ENCODE measurements at places on chromosomes 12 and 14.
A peak's percentile ranks its signal among the peaks of the same experiment; 100 is the strongest.

DNA sequence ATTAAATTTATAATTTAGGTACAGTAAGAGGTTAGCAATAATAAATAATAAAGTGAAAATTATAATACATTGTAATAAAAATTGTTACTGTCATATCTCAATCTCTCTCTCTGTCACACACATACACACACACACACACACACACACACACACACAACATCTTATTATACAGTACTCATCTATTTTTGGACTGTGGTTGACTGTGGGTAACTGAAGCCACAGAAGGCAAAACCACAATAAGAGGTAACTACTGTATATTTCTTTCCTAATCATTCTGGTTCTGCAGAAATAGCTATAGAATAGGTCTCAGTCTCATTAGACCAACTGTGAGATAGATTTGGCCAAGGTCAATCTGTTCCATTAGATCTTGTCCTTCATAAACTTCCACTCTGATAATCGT, 33.1 kb upstream of the PTPRO start:
- DNase-seq: peak; percentile 11

DNA sequence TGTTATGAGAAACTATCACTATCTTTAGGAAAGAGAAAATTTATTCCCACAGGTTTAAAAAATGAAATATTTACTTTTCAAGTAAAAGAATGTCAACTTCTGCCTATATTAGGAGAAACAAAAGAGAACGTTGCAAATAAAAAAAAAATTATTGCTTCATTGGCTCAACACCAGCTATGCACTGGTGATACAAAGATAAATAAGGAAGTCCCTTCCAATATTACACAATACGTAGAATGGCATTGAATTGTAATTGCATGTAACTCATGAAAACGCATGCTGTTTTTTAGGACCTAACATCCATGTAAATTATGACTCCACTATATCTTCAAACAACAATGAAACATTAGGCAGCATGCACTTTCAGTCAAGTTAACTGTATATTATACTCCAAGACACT, 56.4 kb upstream of the RERGL start:
- DNase-seq: no peak

DNA sequence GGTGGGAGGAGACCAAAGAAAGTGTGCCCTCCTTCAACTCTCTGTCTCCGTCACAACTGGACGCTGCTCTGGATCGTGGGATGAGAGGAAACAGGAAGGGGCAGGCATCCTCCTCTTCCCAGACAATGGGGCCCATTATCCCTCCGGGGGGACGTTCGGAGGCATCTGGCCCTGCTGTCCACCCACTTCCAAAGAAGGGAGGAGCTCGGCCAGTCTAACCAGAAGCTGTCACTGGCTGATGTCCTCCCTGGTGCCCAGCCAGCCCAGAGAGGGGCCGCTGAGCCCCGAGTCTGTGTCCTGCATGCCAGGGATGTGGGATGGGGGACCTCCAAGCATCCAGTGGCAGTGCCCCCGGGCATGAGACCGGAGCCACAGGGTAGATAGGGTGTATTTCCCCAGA, 39.8 kb upstream of the MEG3 start:
- DNase-seq: no peak

- DNase-seq: peak; percentile 91
Observed at GRCh38 chr14:22561661-22562579, 27.1 kb downstream of the DAD1 start.

GRCh38 chr12:58233886-58234285, 292.5 kb downstream of the ATP23 start:
- no peak for DNase-seq

DNA sequence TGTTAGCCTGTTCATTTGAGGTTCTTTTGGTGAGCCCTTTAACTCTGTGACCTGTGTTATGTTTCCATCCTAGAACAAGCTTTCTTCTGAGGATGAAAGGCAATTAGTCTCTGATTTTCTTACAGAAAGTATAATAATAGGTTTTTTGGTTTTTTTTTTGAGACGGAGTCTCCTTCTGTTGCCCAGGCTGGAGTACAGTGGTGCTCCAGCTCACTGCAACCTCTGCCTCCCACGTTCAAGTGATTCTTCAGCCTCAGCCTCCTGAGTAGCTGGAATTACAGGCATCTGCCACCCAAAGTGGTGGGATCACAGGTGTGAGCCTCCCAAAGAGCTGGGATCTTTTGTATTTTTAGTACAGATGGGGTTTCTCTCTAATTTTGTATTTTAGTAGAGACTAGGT, 52.7 kb upstream of the SYNE2 start:
- DNase-seq: no peak

DNA sequence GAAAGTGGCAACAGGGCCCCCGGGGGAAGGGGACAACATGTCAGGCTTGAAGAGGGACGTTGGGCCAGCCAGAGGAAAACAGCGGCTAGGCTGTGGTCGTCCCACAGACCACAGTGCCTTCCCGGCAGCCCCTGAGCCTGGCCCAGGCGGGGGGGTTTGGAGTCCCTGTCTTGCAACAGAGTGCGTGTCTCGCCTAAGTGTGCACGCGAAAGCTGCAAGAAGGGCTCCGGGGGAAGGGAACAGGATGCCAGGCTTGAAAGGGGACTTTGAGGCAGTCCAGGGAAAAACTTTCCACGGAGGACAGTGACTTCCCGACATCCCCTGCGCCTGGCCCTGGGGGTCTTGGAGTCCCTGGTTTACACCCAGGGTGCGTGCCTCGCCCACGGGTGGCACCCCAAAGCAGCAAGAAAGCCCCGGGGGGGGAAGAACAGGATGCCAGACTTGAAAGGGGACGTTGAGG, 157.5 kb upstream of the ALG10B start:
- no peak for DNase-seq

DNA sequence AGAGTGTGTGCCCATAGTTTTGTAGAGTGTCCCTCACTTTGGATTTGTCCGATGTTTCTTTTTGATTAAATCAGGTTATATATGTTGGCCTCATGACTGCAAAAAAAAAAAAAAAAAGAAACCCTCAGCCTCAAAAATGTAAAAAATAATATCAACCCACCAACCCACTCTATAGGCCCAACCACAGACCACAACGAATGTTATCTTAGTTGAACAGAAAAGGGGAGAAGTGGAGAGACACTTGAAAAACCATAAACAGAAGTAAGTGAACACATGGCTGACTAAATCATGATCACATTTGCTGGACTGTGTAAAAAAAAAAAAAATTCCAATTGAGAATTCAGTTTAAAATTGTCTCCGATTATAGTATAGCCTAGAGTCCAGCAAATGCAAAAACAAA, 45.5 kb upstream of the ST8SIA1 start:
- DNase-seq: no peak

DNA sequence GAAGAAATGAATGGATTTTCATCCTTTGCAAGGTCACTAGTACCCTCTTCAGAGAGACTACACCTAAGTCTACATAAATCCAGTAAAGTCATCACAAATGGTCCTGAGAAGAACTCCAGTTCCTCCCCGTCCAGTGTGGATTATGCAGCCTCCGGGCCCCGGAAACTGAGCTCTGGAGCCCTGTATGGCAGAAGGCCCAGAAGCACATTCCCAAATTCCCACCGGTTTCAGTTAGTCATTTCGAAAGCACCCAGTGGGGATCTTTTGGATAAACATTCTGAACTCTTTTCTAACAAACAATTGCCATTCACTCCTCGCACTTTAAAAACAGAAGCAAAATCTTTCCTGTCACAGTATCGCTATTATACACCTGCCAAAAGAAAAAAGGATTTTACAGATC, 40.8 kb downstream of the SPATA7 start:
- no peak for DNase-seq

GRCh38 chr14:72883961-72884360, 9.9 kb downstream of the DPF3 start:
- DNase-seq: peak; percentile 12

DNA sequence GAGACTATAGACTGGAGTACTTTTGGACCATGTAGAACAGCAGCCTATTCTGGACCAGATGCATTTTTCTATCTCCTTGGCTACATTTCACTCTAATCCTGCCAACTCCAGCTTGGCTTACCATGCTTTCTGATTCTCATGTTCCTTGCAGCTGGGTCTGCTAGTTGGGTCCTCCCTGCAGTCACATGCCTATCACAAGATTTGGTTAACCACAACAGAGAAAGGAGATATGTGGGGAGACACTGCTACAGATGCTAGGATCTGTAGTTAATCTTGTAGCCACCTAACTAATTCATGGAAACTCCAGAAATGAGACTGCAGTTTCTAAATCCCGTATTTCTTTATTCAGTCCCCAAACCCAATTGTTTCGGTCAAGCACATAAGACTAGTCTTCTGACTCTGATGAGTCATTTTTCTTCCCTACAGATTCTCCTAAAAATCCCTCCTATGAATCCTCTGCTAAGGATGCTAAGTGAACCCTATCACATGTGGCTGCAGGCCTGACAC, 410.6 kb downstream of the DAD1 start:
- no peak for DNase-seq

DNA sequence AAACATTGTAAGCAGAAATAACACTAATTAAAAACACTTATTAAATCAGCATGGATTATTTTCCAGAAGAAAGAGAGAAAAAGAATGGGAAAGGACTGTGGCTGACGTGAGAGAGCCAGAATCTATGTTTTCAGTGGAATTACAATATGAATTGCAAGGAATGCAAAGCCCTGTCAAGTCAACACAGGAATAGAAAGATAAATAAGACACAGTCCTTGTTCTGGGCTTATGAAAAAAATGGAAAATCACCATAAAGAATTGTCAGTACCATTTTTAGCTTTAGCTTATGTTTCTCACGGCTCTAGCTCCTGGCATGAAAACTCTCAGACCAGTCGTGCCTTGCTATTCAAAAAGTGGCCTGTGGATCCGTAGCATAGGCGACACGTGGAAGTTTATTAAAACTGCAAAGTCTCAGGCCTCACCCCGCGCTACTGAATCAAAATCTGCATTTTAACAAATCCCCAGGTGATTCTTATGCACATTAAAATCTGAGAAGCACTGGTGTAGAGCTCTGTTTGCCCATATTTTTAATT, 549.1 kb downstream of the RPS29 start:
- DNase-seq: no peak

DNA sequence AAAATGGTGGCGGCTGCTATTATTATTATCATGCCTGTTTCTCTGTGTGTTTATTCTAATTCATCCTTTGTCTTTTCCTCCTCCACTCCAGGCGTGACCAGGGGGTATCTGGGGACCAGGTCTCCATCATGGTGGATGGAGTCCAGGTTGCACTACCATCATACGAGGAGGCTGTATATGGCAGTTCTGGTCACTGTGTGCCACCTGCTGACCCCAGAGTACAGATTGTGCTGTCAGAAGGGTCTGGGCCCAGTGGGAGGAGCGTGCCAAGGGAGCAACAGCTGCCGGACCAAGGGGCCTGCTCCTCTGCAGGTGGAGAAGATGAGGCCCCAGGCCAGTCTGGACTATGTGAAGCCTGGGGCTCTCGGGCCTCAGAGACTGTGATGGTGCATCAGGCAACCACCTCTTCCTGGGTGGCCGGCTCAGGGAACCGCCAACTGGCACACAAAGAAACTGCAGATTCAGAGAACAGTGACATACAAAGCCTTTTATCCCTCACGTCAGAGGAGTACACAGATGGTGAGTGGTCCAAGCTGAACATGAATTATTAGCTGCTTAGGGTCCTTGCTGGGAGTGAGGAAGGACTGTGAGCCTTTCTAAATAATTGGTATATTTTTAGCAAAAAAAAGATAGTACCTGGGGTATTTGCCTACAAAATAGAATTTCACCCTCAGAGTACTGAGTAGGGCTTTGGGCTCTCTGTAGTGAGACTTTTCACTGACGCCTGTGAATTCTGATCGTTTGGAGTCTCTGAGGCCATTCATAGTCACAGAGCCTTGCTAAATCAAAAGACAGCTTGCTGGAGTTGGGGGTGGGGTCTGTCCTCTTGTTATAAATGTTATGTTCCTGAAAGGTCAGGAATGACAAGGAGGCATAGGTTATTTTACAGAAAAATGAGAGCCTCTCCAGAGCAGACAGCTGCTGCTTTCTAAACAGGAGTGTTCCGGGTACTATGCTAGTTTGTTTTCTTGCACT, 58.1 kb upstream of the SRSF5 start:
- DNase-seq: no peak

GRCh38 chr14:95547626-95548327, 12.9 kb downstream of the GLRX5 start:
- no peak for DNase-seq

DNA sequence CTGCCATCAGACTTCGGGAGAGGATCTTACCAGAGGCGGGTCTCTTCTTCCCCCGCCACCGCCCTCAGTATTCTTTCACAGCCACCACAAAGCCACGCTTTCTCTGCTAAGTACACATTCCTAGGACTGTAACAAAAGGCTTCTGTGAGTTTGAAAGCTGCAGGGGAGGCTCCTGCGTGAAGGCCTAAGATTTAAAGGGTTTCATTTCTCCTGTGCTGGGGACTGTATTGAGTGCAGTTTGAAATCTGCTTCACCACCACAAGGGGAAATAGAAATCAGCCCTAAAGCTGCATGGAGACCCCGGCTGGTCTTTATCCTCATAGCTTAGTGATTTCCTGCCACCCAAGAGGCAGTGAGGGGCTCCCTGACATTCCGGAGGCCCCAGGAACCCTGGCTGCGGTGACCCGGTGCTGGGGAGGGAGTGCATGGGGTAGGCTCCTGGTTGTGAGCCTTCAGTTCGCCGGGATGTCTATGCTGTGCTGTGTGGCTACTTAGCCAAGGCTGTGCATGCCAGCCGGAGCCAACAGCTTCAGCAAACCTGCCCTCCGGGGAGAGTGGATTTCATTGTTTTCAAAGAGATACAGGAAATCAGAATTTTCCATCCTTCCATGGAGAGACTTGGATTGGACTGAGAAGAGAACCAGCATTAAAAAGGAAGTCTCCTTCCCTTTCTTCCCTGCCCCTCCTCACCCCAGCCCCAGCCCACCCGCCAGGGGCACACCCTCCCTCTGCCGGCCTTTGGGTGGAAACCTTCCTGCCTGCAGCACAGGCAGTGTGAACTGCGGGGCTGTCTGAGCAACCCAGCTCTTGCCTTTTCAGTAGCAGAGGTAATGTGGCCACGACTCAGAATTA, 163.3 kb downstream of the ETV6 start:
- DNase-seq: no peak

DNA sequence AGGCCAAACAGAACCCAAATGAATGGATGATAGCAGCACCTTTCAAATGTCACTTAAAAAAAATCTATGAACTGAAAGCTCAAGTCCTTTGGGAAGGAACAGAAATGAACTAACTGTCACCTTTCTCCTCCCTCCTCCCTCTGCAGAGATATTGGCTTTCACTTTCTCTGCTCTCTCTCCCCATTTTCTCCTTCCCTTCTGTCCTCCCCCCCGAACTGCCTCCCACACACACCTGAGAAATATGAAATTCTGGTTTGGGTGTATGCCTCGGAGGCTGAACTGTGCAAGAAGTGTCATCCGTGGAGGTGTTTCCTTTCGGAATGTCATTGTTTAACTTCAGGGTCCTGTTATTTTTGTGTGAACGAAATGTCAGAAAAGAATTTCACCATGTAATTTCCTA, 87.8 kb downstream of the NEDD1 start:
- no peak for DNase-seq

GRCh38 chr12:57844709-57845477, 1.6 kb downstream of the CTDSP2 start:
- no peak for DNase-seq

GRCh38 chr14:51711505-51711904, 59.8 kb downstream of the FRMD6 start:
- DNase-seq: no peak

- DNase-seq: peak; percentile 74
Observed at GRCh38 chr12:128914908-128915563, 61.8 kb downstream of the GLT1D1 start.

- no peak for DNase-seq
Observed at GRCh38 chr14:68148276-68148675, 328.7 kb downstream of the RAD51B start.

- DNase-seq: peak; percentile 74
Observed at GRCh38 chr12:119989731-119990381, 820 bp downstream of the BICDL1 start.
